ENCODE measurements at places on chromosomes 2 and 18.

DNA sequence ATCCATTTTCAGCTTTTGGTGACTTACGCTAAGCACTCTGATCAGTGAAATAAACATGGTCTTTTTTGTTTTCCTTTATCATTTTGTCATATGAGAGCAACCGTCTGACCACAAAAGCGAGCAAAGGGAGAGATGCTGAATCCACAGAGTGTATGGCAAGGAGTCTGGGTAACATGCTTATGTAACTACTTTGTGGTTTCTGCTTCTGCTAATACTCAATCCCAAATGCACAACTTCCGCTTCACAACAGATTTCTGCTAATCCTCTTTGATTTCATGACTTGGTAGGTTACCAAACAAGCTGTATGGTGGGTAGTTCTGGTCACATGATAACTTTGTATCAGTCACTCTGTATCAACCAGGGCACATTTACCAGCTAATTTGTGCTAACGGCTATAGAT is 908.4 kb upstream of the CRIM1 start:
- DNase-seq: no peak

DNA sequence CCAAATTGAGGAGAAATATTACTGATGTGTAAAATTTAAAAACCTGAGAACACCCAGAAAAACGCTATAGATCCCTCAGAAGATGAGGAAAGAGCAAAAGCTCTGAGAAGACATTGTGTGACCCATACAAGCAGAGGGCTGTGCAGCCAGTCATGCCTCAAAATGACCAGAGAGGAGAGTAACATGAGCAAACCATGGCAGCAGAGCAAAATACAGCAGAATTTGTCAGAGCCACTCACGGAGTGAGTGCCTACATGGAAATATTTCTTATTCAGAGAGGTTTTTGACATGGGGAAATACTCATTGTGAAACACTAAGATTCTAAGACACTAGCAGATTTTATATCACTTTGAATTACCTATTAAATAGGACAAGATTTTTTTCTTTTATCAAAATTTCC is 96.8 kb upstream of the DNAJC10 start:
- no peak for DNase-seq

- DNase-seq: no peak
Measured at GRCh38 chr2:37842732-37843440, 82.2 kb upstream of the RMDN2 start.

DNA sequence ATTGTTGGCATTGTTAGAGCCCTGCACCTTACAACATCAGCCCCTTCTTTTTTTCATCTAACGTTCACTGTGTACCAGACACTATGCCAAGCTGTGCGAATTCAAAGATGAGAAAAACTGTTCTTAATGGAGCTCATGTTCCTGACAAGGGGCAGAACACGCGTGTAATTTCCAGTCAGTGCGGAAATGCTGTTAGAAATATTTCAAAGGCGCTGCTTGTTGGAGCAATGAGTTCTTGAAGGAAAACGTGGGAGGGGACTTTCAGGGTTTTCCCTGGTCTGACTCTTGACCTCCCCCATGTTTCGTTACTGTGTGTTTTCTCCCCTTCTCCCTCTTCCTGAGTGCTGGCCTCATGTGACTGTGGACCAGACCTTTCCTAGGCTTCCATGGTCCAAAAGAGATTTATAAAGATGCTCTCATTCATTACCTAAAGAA is 1.5 kb downstream of the MTHFD2 start:
- no peak for DNase-seq

DNA sequence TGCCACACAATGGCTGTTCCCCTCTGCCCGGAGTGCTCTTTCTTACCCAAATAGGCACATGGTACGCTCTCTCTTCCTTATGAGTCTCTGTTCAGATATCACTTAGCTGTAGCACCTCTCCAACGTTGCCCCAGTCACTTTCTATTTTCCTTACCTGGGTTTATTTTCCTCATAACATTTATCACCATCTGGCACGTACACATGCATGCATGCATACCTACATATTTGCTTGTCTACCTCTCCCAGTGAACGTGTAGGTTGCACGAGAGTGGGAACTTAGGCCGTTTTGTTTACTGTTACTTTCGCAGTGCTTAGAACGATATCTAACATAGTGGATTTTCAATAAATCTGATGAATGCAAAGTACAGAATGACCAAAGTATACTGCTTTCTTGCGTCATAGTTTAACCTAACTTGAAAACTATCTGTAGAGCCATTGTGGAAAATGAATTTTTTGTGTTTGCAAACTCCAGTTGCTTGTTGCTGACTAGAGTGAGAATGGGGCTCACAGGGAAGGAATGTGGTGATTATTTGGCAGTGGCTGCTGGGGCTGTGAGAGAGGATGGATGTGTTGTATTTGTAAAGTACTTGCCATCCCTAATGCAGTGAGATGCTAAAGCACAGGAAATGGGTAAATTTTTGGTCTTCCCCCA is 47.1 kb downstream of the ACSL3 start:
- DNase-seq: no peak

DNA sequence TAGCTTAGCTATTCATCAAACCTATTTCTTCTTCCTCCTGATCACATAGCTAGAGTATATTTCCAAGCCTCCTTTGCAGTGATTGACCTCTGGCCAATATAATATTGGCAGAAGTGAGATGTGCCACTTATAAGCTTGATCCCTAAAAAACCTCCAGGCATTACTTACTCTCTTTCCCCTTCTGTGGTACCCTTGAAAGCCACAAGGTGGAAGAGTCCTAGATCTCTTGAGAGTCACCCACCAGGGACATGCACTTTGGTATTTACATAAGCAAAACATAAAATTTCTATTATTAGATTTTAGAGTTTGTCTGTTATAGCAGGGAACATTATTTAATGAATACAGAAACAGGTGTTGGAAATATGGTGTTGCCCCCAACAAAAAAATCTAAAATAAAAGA is 112.0 kb downstream of the EXOC6B start:
- DNase-seq: no peak

Data from AG09309 (cell line).